ENCODE measurements at places on chromosomes 7 and 10.

- no peak for DNase-seq
These were observed 38.8 kb downstream of the FAM53B start for GRCh38 chr10:124705381-124705740.

DNA sequence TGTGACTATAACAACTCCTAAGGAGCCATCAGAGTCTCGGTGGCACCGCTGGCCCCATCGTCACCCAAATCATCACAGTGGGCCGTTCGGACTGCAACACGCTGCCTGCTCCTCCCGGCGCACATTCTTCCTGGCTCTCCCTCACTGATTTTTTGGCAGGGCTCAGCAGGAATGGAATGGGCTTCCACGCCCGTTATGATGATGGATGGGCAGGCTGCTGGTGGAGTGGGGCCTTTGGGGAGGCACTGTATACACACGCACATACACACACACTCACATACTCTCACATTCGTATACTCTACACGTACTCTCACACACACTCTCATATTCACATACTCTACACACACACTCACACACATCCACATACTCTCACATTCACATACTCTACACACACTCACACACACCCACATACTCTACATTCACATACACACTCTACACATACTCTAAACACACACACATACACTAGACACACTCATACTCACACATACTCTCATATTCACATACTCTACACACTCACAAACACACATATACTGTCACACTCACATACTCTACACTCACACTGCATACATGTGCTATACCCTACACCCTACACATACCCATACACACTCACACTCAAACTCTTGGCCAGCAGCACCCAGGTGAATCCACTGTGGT lies 99.8 kb downstream of the KCNMA1 start:
- DNase-seq: no peak

DNA sequence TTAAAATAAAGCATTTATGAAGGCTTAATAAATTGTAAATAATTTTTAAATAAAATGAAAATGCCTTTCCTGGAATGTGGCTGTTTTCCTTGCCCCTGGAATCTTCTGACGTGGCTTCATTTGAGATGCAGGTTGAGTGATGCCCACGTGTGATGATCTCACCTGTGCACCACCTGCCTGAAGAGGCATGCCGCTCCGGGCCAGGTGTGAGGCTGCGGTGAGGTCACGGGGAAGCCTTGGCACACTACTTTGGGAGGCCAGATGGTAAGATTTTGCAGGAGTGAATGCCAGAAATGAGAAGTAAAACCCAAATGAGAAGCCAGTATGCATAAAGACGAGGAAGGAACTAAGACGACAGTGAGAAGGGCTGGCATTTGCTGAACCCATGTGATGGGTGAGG lies 36.2 kb downstream of the GOT1 start:
- no peak for DNase-seq

DNA sequence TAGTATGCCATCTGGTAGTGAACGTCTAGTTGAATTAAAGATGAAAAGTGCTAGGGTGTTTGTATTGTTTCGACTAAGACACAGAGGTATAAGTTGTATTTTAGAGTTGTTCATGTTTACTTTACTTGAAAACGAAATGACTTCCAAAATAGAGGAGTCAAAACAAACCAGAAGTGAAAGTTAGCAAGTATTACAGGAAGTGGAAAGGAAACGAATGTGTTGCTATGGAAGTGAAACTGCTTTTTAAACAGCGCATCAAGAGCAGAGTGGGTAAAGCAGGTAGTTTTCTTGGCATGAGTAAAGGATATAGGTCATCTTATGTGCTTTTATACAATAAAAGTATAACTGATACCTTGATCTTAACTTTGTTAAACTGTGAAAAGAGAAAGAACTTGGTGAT lies 20.0 kb upstream of the GALNTL5 start:
- no peak for DNase-seq

- no peak for DNase-seq
These were observed 158.9 kb upstream of the FERD3L start for GRCh38 chr7:19304086-19304485.

Measured in A549 (cell line).